WTC11 (cell line): ENCODE measurements at places on chromosomes 7 and 10. TPM values are rescaled to one million over a fixed set of nuclear protein-coding genes. Genes with fewer than 3 reads are reported as not detected.

DNA sequence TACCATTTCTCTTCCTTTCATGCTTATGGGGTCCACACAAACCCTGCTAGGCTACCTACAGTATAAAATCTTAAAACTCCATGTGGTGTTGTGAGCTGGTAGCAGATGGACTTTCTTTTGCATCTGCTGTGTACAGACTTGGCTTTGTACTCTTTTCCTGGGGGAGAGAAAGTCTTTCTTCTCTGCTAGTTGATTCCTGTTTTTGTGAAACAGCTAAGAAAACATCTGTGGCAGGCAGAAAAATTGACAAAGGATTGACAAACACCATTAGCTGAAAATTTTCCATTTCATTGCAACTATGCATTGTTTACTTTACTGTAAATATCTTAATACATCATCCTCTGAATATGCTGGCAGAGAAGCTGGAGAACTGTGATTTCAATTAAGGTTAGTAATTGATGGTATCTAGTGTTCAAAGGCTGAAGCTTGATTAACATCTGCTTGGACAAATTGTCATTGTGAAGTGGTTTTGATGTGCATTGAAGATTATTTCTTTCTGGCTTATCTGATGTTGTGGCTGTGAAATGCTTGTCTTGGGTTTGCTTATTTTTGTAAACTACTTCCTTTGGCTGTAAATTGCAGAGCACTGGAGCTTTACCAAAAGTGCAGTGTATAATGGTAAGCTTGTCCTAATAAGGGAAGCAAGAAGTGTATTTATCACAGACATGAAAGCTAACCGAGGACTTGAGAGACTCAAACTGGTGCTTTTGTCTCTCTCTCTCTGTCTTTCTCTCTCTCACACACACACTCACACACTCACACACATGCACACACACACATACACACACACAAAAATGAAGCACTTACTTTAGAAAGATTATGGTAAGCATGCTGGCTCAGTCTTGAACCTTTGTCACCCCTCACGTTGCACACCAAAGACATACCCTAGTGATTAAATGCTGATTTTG, at the start of gene FOXP2:
Gene FOXP2 (plus strand): TSS at position 660 of the 908 bp plus-strand sequence. CDS start 11,697 bp downstream, outside the sequence.
- H3K27ac ChIP-seq: no peak within 1 kb of the TSS
- DNase-seq: no peak
- no peak within 1 kb of the TSS for H3K4me3 ChIP-seq
- no peaks in the 10 kb centered on the region for H3K27me3 ChIP-seq
- peaks cover 7% of the 10 kb centered on the region for H3K4me1 ChIP-seq

Gene PTPRN2
- total RNA-seq: 2.6 to 4.7 TPM (median 3.9 TPM) in 3 replicates

- peaks cover 5% of the 10 kb centered on the region; the same call in 1 of the 2 replicates for H3K36me3 ChIP-seq
- H3K4me1 ChIP-seq: peaks cover 5% of the 10 kb centered on the region; the same call in 1 of the 2 replicates
- no peak overlapping the region for H3K4me3 ChIP-seq
- DNase-seq: no peak
- H3K27ac ChIP-seq: no peak overlapping the region
Observed at GRCh38 chr10:65891073-65891981, 1034.5 kb upstream of the LRRTM3 start.

Gene GSDME
- 4.8 to 5.8 TPM (median 5.2 TPM) in 3 replicates for total RNA-seq
